Activated T-helper 2 cell treated with anti-CD3 and anti-CD28 coated beads, Interferon-gamma antibody, Interleukin-2, Interleukin-4, amounts not matched to agents 10 μg/mL and 5 μg/mL and 100 μg/mL, durations not matched to agents 14 hours and 24 hours and 36 hours (primary cell): ENCODE measurements at places on chromosomes 7 and 10. TPM values are rescaled to one million over a fixed set of nuclear protein-coding genes. Genes with fewer than 3 reads are reported as not detected.

DNA sequence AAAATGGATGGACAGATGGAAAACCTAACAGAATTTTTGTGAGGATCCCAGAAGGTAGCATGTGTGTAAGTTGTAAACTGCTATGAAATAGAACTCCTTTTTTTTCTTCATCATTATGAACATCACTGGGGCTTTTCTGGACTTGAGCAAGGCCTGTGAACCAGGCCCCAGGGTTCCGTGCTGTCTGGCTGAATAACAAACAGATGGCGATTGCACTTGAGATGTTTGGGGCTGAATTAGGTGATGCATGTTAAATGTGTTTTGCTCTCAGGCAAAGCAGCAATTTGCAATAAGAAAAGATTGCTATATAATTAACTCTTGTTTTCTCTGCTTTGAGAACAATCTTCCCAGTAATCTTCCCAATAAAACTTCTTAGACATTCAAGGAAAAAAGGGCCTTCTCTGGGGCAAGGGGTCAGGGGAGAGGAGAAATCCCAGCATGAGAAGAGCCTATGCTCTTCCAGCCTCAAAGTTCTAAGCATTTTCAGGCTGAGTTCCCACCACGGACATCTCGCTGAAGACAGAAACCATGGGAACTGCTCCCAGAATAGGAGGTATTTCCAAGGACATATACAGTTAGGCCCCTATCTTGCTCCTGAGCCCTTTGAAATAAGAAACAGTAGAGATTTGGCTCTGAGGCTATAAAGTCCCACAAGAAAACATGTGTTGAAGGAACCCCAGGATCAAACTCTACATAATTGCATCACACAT, 98.7 kb downstream of the ITIH5 start:
- H3K27me3 ChIP-seq: no peaks in the 10 kb centered on the region
- DNase-seq: no peak
- H3K4me1 ChIP-seq: no peaks in the 10 kb centered on the region
- no peak overlapping the region for H3K27ac ChIP-seq

Gene OR6B1
- not detected in 2 replicates for total RNA-seq

GRCh38 chr10:70561070-70561469, 41.5 kb downstream of the PRF1 start:
- H3K27me3 ChIP-seq: peaks cover 11% of the 10 kb centered on the region
- DNase-seq: no peak
- no peak overlapping the region for H3K4me3 ChIP-seq
- H3K27ac ChIP-seq: no peak overlapping the region
- H3K4me1 ChIP-seq: peaks cover 17% of the 10 kb centered on the region

GRCh38 chr10:91987397-91988037, 63.9 kb downstream of the BTAF1 start:
- DNase-seq: no peak
- no peaks in the 10 kb centered on the region for H3K27me3 ChIP-seq
- H3K27ac ChIP-seq: peak overlapping the region; percentile 24
- peaks cover 75% of the 10 kb centered on the region for H3K36me3 ChIP-seq
- peaks cover 29% of the 10 kb centered on the region for H3K4me1 ChIP-seq

GRCh38 chr7:105788816-105789349, 87.5 kb downstream of the ATXN7L1 start:
- DNase-seq: no peak
- peaks cover 3% of the 10 kb centered on the region for H3K27me3 ChIP-seq
- H3K4me1 ChIP-seq: peaks cover 12% of the 10 kb centered on the region
- no peaks in the 10 kb centered on the region for H3K36me3 ChIP-seq
- H3K4me3 ChIP-seq: no peak overlapping the region

DNA sequence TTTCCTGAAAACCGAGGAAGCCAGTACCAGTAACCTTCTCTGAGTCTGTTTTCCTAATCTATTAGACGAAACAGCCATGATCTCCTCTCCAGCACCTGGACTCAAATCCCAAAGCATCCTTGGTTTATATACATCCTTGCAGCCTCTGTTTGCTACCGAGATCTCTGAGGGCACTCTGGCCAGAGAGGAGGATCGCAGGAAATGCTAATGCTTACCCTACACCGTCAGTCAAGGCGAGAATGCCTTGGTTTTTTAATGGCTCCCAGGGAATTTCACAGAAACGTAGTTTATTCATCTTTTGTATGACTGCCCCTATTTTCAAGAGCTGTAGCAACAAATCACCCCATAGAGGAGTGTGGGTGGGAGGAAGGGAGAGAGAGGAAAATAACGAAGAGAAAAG, 91.5 kb upstream of the CALN1 start:
- H3K27me3 ChIP-seq: no peaks in the 10 kb centered on the region
- H3K36me3 ChIP-seq: no peaks in the 10 kb centered on the region
- DNase-seq: no peak

Gene ACTL6B
- not detected in 2 replicates for total RNA-seq

Gene MYL10
- total RNA-seq: not detected in 2 replicates

DNA sequence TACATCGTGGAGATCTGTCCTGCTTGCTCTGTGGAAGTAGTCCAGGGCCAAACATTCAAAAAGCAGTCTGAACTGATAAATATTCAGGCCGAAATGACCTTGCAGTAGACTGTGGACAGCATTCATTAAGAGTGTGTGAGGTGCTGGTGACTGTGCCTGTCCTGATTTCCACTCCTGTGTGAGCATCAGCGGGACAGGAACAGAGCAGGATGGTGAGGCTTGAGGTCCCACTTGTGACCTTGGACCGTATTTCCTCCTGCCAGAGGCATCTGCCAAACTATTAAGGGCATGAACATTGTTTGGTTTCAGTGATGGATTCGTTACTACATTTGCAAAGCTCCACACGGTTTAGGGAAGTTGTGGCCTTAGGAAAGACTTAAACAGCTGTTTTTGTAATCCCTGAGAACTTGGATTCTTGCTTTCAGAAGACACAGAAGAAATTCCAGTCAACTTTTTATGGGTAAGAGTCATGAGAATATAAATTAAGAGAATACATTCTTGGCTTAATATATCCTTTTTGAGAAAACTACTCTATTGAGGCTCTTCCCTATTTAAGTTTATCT, 32.8 kb downstream of the CCNY start:
- no peaks in the 10 kb centered on the region for H3K36me3 ChIP-seq
- DNase-seq: no peak
- no peak overlapping the region for H3K4me3 ChIP-seq
- peaks cover 28% of the 10 kb centered on the region for H3K4me1 ChIP-seq
- no peaks in the 10 kb centered on the region for H3K27me3 ChIP-seq

- no peak overlapping the region for H3K27ac ChIP-seq
- no peaks in the 10 kb centered on the region for H3K4me1 ChIP-seq
- H3K4me3 ChIP-seq: no peak overlapping the region
- H3K27me3 ChIP-seq: no peaks in the 10 kb centered on the region
- DNase-seq: no peak
Measured at GRCh38 chr7:79590916-79591623, 137.6 kb upstream of the MAGI2 start.

- H3K27ac ChIP-seq: no peak overlapping the region
- no peak for DNase-seq
- H3K4me3 ChIP-seq: no peak overlapping the region
Measured at GRCh38 chr7:70590126-70590854, 541.7 kb upstream of the GALNT17 start.

DNA sequence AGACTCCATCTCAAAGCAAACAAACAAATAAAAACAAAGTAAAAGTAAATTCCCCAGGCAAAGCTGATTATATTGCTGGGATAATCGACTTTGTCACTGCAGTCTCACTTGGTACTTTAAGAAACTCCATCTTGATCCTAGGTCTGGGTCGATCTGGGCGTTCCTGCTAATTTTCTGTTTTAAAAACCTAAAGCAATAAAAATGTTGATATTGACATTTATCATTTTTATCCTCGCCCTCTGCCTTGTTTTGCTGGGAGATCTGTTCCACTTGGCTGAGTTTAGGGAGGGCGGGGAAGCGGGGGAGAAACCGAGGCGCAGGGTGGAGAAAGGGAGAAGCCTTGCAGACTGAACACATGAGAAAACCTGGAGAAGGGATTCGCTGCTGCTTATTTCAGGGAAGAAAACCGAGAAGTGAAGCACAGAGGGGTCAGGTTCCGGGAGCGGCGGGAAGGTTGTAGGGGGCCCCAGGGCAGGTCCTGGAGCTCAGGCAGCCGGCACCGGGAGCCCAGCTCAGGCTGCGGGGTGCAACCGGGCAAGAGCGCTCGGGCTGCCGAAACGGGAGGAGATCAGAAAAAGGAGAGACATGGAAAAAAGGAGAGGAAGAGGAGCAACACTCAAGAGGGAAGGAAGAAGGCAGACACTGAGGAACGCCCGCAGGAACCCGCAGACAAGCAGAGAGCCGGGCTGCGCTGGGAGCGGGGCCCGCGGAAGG, 27.3 kb upstream of the KMT2C start:
- peak overlapping the region; percentile 40 for H3K27ac ChIP-seq
- H3K27me3 ChIP-seq: no peaks in the 10 kb centered on the region
- H3K36me3 ChIP-seq: no peaks in the 10 kb centered on the region
- DNase-seq: no peak
- H3K4me3 ChIP-seq: peak overlapping the region; percentile 94
- H3K4me1 ChIP-seq: peaks cover 8% of the 10 kb centered on the region

GRCh38 chr10:122495406-122496340, 34.3 kb downstream of the HTRA1 start:
- no peak for DNase-seq
- peaks cover 22% of the 10 kb centered on the region for H3K27me3 ChIP-seq
- H3K4me3 ChIP-seq: no peak overlapping the region
- no peak overlapping the region for H3K27ac ChIP-seq

DNA sequence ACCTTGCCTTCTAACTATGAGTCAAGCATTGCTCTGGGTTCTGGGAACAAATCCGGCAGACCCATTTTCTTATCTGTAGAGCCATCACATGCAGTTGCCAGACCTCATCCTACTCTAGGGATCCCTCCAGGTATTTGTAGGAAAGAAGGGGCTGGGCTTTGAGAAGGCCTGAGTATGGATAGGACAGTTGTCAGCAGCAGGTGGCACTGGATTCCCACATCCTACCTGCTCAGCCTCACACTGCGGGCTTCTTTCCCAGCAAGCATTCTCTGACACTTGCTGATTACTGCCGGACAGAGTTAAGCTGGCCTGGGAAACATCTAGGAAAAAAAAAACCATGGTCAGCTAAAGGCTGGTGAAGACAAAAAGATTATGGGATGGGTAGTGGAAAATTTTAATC, 224.1 kb downstream of the CCSER2 start:
- H3K36me3 ChIP-seq: no peaks in the 10 kb centered on the region
- DNase-seq: no peak
- no peak overlapping the region for H3K27ac ChIP-seq
- H3K4me3 ChIP-seq: no peak overlapping the region

DNA sequence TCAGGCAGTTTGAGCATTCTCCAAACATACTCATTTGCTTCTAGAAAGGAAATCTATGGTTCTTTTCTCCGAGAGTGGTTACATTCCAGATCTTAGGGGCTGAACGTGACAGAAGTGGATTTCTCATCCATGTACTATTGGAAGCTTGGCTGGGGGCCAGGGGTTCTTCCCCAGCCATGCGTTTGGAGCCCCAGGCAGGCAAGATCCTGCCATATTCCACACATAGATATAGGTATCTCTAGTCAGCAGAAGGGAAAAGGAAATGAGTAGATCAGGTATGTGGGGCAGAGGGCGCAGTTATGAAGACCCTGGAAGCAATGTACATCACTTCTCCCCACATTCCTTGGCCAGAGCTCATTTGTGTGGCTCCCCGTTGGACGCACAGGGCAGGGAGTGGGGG, 299.8 kb downstream of the CCDC3 start:
- peaks cover 6% of the 10 kb centered on the region for H3K36me3 ChIP-seq
- no peak overlapping the region for H3K4me3 ChIP-seq
- DNase-seq: no peak
- H3K4me1 ChIP-seq: peaks cover 27% of the 10 kb centered on the region
- H3K27me3 ChIP-seq: no peaks in the 10 kb centered on the region

Gene VGF
- total RNA-seq: 0.23 and 0.41 TPM in 2 replicates

GRCh38 chr7:23654508-23654907, 25.5 kb upstream of the FAM221A start:
- H3K4me1 ChIP-seq: no peaks in the 10 kb centered on the region
- no peak overlapping the region for H3K4me3 ChIP-seq
- no peak for DNase-seq
- H3K27me3 ChIP-seq: no peaks in the 10 kb centered on the region
- H3K27ac ChIP-seq: no peak overlapping the region
- no peaks in the 10 kb centered on the region for H3K36me3 ChIP-seq

GRCh38 chr10:91012502-91012901, 91.6 kb upstream of the ANKRD1 start:
- peaks cover 8% of the 10 kb centered on the region for H3K4me1 ChIP-seq
- no peak overlapping the region for H3K4me3 ChIP-seq
- H3K36me3 ChIP-seq: no peaks in the 10 kb centered on the region
- no peak for DNase-seq
- peaks cover 32% of the 10 kb centered on the region for H3K27me3 ChIP-seq
- no peak overlapping the region for H3K27ac ChIP-seq

- no peak overlapping the region for H3K27ac ChIP-seq
- DNase-seq: no peak
- H3K36me3 ChIP-seq: no peaks in the 10 kb centered on the region
- H3K4me1 ChIP-seq: peaks cover 10% of the 10 kb centered on the region
- H3K4me3 ChIP-seq: no peak overlapping the region
Measured at GRCh38 chr10:125783957-125784356, 8.3 kb upstream of the MMP21 start.

Gene TMEM196
- not detected in 2 replicates for total RNA-seq

- DNase-seq: no peak
- H3K27ac ChIP-seq: no peak overlapping the region
- H3K36me3 ChIP-seq: peaks cover 7% of the 10 kb centered on the region
- H3K27me3 ChIP-seq: peaks cover 44% of the 10 kb centered on the region
- H3K4me3 ChIP-seq: no peak overlapping the region
Measured at GRCh38 chr7:150345012-150345411, 3.6 kb upstream of the RARRES2 start.
